ENCODE measurements at places on chromosomes 12 and 14.

- no peak for DNase-seq
Observed at GRCh38 chr12:76544601-76545261, 14.8 kb downstream of the OSBPL8 start.

GRCh38 chr12:79056775-79057174 is 192.2 kb downstream of the SYT1 start:
- no peak for DNase-seq

GRCh38 chr12:46209170-46209569 is 59.7 kb downstream of the SLC38A1 start:
- no peak for DNase-seq

- DNase-seq = no peak
Observed at GRCh38 chr14:40630471-40630870, 976.2 kb upstream of the LRFN5 start.

DNA sequence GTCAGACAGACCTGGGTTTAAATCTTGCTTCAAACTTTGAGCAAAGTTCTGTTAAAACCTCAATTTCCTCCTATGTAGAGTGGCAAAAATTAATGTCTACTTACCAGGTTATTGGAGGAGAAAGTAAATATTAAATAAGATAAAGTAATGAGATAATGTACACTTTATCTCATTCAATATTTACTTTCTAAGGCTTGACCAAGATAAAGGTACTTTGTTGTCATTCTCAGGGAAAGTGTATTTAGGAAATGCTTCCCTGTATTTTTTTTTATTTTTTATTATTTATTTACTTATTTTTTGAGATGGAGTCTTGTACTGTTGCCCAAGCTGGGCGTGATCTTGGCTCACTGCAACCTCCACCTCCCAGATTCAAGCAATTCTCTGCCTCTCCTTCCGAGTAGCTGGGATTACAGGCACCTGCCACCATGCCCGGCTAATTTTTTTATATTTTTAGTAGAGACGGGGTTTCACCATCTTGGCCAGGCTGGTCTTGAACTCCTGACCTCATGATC is 4.7 kb downstream of the FAM161B start:
- DNase-seq = no peak

DNA sequence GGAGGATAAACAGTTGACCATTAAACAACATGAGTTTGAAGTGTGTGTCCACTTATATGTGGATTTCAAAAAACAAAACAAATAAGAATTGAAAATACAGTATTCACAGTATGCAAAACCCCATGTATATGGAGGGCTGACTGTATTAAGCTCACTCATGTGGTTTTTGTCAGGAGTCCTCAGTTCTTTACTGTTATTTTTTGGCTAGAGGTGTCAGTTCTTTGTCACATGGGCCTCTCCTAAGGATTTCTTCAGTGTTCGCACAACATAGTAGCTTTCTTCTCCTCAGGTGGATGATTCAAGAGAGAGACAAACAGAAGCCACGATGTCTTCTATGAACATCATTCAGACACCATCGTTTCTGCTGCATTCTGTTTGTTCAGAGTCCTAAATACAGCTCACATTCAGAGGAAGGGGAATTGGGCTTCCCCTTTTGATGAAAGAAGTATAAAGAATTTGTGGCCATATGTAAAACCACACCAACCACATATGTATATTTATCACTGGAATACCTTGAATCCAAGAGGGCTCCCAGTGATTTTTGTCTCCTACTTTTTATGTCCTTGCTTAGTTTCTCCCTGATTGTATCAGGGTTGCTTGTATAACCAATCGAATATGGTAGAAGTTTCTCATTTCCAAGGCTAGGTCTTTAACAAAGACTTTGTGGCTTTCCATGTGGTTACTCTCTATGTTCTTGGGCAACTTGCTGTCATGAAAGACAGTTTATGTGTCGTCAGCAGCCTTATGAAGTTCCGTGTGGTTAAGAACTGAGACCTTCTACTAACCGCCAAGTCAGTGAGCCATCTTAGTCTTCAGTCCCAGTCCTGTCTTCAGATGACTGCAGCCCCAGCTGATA is 18.9 kb downstream of the MNAT1 start:
- no peak for DNase-seq

- no peak for DNase-seq
Observed at GRCh38 chr12:62640910-62641448, 174.4 kb downstream of the MON2 start.

- DNase-seq = no peak
Observed at GRCh38 chr14:37443461-37443860, 151.6 kb downstream of the FOXA1 start.

- DNase-seq = no peak
Observed at GRCh38 chr12:125110641-125111360, 45.6 kb downstream of the AACS start.

- no peak for DNase-seq
Observed at GRCh38 chr14:33948869-33949408, 1.9 kb downstream of the EGLN3 start.

DNA sequence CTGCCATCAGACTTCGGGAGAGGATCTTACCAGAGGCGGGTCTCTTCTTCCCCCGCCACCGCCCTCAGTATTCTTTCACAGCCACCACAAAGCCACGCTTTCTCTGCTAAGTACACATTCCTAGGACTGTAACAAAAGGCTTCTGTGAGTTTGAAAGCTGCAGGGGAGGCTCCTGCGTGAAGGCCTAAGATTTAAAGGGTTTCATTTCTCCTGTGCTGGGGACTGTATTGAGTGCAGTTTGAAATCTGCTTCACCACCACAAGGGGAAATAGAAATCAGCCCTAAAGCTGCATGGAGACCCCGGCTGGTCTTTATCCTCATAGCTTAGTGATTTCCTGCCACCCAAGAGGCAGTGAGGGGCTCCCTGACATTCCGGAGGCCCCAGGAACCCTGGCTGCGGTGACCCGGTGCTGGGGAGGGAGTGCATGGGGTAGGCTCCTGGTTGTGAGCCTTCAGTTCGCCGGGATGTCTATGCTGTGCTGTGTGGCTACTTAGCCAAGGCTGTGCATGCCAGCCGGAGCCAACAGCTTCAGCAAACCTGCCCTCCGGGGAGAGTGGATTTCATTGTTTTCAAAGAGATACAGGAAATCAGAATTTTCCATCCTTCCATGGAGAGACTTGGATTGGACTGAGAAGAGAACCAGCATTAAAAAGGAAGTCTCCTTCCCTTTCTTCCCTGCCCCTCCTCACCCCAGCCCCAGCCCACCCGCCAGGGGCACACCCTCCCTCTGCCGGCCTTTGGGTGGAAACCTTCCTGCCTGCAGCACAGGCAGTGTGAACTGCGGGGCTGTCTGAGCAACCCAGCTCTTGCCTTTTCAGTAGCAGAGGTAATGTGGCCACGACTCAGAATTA is 163.3 kb downstream of the ETV6 start:
- peak; percentile 69 for DNase-seq

- no peak for DNase-seq
Observed at GRCh38 chr12:124994437-124994975, 1.1 kb downstream of the BRI3BP start.

DNA sequence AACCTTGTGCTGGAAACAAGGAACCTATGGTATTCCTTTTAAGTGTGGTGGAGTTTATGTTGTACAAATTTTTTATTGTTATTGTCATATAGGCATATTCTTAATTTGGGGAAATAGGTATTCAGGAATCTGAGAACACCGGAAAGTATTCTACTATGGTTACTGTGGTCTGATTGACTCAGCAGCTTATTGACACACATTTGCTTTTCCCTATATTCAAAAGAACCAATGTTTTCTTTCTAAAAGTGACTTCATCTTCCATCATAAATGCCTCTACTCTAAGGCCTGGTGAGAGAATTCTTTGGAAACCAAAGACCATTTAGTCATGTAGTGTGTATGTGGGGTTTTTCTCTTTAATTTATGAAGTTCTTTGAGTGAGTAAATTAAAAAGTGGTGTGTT is 474.8 kb downstream of the TMTC2 start:
- no peak for DNase-seq

- no peak for DNase-seq
Observed at GRCh38 chr12:113461666-113462065, 10.0 kb downstream of the LHX5 start.

- peak; percentile 15 for DNase-seq
Observed at GRCh38 chr12:47944685-47945340, 18.6 kb upstream of the TMEM106C start.

GRCh38 chr12:54954228-54954627 is 30.3 kb downstream of the TESPA1 start:
- no peak for DNase-seq

- no peak for DNase-seq
Observed at GRCh38 chr12:122160761-122161160, 13.3 kb downstream of the IL31 start.

DNA sequence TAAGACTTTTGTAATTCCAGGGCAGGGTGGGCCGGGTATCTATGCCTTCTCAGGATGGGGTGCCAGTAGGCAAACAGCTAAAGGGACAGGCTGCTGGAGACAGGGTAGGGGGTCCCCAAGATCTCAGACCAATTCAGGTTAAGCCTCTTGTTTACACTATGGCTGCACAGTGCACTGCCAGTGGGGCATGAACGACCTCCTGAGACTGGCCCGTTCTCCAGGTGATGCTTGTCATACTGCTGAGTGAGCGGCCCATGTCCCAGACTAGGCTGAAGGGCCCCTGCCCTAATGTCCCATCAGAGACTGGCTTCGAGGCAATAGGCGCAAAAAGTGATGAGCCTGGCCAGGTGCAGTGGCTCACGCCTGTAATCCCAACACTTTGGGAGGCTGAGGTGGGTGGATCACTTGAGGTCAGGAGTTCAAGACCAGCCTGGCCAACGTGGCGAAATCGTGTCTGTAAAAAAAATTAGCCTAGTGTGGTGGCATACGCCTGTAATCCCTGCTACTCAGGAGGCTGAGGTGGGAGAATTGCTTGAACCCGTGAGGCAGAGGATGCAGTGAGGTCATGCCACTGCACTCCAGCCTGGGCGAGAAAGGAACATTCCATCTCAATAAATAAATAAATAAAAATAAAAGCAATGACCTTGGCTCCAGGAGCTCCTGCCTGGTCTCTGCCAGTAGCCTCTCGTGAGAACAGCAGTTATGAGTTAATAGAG is 12.6 kb downstream of the SLC25A29 start:
- peak; percentile 23 for DNase-seq

GRCh38 chr12:84397846-84398245 is 514.8 kb downstream of the SLC6A15 start:
- no peak for DNase-seq

DNA sequence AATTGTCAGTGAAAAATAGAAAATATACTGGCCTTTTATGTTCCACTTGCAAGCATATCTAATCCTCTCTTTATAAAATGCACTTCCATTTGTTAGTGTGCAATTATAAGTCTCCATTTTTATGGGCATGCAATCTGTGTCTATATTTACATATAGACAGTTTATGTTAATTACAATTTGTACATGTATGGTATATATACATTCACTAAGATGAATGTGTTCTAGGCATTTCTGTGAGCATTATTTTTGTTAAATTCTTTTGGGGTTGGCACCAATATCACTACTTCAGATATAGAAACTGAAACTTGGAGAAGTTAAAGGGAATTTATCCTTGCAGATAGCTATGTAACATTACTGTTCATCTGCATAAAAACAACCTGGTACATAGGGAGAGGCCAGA is 470.8 kb upstream of the LMO3 start:
- DNase-seq = no peak

DNA sequence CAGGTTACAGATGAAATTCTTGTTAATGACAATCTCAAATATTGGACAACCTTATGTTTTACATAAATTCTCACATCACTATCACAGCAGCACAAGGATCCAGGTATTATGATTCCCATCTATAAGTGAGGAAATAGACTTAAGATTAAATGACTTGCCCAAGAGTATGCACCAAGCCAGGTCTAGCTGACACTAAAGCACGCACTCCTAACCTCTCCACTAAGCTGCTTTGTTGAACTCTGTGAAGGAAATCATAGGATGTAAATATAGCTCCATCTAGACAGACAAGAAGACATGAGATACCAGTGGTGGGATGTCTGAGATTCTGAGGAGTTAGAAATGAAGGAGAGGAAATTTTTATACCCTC is 87.9 kb downstream of the PHLDA1 start:
- no peak for DNase-seq

GRCh38 chr12:108724054-108724889 is 7.0 kb downstream of the CORO1C start:
- no peak for DNase-seq

DNA sequence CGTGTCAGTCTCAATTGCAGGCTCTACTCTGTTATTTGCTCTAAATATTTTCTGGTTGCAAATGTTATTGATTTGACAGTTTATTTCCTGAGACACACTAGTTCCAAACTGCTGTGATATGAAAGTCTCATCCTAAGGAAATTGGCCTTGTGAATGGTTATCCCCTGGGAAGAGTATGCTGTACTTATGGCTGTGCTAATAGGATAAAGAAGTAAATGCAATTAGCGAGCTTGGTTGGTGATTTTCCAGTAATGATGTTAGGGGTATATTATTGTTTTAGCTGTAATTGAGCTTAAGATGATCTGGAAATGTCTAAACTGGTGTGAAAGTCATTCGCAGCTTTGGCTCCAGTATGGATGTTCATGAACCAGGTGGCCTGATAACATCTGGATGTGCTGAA is 197.9 kb downstream of the SUDS3 start:
- no peak for DNase-seq

DNA sequence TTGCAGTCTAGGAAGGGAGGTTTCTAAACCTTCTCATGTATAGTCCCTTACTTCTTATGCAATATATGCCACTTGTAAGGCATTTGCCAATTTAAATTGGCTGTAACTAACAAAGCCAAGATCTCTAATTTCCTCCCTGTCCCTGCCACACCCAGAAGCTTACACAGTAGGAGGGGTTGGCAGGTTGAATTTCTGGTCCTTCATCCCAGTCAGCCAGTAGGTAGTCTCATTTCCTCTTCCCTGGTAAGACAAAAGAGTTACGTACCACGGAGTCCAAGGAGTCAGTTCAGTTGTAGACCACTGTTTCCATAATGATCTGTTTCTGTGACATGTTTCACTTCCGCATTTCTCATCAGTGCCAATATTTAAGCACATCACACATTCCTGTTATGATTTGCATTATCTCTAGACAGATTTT is 47.0 kb upstream of the PLBD1 start:
- no peak for DNase-seq

DNA sequence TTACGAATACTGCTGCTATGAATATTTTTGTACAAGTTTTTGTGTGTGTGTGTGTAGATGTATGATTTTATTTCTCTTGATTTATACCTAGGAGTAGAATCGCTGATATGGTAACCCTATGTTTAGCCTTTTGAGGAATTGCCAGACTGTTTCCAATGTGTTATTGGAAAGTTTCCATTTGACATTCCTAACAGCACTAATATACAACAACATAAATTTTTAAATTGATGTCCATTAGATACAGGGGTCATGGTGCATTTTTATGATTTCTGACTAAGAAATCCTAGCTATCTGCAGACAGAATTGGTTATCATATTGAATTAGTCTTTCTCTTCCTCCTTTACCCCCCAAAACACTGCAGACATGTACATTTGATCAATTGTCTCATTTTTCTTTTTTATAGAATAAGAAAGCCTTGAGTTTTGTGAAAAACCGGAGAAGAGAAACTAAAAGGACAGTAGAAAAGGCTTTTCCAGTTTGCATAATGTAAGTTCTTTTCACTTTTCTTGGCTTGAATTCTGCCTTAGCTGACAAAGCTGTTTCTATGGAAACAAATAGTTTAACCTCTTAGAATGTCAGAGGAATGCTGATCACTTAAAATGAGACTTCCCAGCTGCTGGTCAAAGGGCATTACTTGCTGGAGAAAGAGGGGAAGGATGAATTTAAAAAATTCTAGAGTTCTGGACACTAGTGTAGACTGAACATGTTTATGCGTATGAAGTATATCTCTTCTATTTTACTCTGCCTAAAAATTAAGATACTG is 28.2 kb downstream of the PALS1 start:
- DNase-seq = no peak

GRCh38 chr14:89720741-89721729 is 233.5 kb downstream of the EFCAB11 start:
- no peak for DNase-seq

All from sciatic nerve (tissue), 2 donors.